Activated CD4-positive, alpha-beta T cell treated with anti-CD3 and anti-CD28 coated beads, Interleukin-2, amount 50 U/mL, for 48 hours (primary cell): ENCODE measurements at places on chromosomes 1 and 21.

DNA sequence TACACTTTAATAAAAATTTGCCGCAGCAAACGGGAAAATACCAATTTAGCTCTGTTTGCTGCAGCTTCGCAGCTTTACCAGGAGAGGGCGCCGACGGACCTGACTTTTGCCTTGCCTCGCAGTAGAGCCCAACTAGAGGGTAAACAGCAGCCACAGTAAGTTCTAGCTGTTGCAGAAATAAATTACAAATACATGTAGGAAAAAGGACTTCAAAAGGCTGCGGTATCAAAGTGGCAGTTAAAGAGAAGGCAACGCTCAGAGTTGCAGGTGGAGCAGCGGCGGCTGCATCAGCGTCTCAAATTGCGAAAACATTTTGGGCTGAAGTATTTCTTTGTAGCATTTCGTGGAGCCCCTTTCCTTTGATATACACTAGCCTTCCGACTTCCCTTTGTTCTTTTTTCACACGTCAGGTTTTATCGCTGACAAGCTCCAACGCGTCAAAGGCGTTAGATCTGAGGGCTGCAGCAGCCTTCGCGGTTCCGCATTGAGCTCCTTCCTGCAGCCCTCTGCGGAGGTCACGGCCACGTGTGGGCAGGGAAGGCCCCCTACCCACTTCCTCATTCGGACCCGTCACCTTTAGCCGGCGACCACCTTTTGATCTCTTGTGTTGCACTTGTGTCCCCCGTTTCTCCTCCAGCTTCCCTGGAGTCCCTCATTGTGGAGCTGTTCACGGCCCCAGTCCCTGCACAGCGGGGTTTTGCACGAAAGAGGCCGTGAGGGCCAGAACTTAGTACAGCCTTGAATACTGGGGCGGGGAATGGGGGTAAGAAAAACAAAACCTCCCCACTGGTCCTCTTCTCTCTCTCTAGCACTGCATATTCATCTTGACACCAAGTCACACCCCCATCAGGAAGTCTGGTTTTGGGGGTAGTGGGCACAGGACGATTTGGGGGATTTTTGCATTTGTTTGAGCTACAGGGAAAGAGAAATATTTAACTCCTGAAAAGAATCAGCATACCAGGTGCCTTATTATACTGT, 72.8 kb downstream of the S1PR1 start:
- DNase-seq, result peak; percentile 61

DNA sequence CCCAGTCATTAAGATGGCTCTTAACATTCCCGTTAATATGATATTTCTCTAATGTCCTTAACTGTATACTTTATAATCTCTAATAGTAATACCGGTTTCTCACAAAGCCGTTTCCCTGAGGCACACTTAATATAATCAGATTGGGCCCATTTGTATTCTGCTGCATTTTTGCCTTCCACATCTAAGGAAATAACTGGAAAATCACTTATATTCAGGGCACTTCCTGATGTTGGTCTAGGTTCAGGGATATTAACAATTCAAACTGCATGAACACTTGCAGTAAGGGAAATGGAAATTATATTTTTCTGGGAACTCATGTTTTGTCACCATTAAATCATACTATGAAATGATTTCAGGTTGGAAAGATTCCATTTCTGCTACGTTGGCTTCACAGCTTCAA, 119.8 kb downstream of the TPR start:
- no peak for DNase-seq

DNA sequence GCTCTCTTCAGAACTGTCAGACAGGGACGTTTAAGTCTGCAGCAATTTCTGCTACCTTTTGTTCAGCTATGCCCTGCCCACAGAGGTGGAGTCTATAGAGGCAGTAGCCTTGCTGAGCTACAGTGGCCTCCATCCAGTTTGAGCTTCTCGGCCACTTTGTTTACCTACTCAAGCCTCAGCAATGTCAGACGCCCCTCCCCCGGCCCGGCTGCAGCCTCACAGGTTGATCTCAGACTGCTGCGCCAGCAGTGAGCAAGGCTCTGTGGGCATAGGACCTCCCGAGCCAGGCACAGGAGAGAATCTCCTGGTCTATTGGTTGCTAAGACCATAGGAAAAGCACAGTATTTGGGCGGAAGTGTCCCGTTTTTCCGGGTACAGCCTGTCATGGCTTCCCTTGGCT, 89.9 kb upstream of the PDC start:
- no peak for DNase-seq

DNA sequence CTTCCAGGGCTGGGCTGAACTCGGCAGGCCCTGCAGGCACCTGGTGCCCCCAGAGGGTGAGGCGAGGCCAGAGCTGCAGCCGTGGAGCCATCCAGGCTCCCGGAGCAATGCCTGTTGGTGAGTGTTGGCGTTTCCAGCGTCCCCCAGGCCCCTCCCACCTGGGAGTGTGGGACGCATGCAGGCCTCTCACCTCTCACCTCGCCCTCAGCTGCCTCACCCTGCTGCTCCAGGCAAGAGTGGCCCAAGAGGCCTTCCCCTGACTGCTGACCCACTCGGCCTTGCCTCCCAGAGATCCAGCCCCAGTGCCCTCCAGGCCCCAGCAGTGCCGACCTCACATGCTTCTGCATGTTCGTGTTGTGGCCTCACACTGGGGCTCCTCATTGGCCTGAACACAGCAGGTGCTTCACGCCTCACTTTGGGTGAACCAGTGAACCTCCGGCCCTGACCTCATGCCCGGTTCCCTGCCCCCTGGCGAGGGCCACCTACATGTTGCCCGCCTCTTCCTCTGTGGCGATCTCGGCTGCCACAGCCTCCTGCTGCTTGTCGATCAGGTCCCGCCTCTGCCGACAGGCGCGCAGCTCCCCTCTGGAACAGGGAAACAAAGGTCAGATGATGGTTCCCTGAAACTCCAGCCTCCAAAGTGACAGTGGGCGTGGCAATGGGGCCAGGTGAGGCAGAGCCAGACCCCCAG, 17.0 kb downstream of the CFAP74 start:
- no peak for DNase-seq

DNA sequence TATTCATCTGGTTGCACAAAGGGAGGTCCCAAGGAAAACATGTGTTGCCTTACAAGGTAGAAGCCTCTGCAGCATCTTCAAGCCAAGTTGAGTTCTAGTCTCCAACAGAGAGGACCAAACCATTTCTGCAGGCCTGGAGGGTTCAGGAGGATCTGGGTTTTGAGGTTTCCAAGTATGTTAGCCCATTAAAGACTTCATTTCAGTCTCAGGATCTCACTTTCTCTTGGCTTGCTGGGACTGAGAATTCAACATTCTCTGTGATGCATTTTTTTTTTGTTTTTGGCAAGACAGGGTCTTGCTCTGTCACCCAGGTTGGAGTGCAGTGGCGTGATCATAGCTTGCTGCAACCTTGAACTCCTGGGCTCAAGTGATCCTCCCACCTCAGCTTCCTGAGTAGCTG, 8.8 kb upstream of the MYOCOS start:
- no peak for DNase-seq

DNA sequence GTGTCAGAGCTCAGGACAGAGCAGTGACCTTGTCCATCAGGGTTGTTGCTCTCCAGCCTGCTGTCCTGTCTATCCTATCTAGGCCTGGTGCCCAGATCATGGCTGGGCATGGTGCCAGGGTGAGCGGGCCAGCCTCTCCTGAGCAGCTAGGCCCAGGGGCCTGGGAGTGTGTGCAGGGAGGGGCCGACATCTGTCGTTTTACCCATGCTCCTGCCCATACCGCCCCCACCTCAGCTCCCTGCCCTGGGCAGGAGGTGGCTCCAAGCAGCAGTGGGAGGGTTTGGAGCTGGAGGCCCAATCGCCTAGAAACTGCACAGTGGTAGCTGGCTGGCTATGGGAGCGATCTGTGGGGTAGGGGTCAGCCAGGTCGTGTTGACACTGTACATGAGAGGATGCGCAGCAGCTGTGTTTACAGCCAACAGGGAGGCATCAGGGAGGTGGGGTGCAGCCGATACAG, 6.5 kb downstream of the INSRR start:
- no peak for DNase-seq

DNA sequence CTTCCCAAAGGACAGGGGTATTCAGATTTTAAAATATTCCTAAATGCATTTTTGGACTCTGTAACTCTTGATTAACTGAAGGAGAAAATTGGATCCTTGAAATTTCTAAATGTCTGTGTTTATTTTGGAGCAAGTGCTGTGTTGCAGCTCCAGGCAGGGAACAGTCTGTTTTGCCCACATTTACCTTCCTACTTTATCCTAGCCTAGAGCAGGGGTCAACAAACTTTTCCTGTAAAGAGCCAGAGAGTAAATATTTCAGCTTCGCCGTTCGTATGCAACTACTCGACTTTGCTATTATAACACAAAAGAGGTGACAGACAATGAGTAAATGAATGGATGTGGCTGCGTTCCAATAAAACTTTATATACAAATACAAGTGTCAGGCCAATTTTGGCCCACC, 402.2 kb downstream of the GPATCH2 start:
- DNase-seq, result no peak

DNA sequence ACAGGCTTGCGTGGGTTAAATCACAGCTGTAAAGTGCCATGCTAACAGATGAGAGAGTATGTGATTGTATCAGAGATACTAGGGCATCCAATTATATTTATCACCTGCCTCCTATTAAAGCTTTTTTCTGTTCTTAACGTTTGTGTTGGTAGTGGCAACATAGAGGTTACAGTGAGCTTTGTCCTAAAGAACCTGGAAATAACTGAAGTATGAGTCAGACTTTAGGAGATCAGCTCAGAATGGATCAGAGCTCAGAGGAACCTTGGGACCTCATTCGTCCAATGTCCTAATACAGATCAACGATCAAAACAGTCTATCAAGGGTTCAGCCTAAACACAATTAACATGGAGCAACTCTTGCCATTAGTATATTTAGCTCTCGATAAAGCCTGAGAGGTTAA, 81.0 kb downstream of the RGS7 start:
- DNase-seq, result no peak

GRCh38 chr1:902802-903201, 20.9 kb upstream of the SAMD11 start:
- DNase-seq, result no peak
